ENCODE measurements at places on chromosomes 12 and 14.

DNA sequence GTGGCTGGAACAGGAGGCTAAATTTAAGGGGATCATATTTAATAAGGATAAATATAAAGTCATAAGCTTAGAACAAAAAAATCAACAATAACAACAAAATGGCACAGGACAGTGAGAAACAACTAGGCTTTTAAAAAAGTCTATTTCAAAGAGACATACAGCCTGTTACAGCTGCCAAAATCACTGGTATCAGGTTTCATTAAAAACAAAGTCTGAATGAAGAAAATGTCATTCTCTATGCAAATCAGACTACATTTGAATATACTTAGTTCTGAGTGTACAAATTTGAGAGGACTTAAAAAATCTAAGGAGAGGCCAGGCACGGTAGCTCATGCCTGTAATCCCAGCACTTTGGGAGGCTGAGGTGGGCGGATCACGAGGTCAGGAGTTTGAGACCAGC lies 44.0 kb downstream of the TFCP2 start:
- no peak for DNase-seq

DNA sequence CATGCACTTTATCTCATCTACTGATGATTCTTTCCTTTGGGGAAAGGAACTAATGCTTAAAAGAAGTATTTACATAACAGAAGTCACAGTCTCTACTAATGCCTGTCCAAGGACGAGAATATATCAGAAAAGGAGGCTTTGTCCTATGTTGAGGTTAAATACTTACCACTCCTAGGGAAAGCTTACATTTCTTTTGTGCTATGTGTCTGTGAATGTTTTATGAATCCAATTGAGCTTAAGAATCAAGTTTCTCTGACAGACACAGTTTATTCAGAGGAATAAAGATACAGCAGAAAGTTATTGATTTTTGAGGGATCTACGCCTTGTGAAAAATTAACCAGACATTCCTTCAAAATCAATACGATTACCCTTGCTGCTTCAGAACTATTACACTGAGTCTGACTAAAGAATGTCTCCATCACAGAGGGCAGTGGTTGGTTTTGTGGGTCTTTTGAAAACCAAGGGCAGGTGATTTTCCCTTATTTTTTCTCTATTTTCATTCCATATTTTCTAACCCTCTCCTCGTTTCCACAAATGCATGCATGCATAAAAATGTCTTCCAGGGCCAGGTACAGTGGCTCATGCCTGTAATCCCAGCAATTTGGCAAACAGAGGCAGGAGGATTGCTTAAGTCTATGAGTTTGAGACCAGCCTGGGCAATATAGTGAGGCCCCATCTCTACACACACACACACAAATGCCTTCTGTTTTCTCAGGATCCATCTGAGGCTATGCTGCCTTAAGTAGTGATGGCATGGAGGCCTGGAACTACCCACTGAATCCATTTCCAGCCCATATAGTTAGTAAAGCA lies 1095.1 kb downstream of the GALC start:
- DNase-seq: no peak

GRCh38 chr12:128612150-128612850 lies 211.5 kb downstream of the SLC15A4 start:
- DNase-seq: no peak

GRCh38 chr12:32398816-32399369 lies 465 bp upstream of the FGD4 start:
- no peak for DNase-seq

DNA sequence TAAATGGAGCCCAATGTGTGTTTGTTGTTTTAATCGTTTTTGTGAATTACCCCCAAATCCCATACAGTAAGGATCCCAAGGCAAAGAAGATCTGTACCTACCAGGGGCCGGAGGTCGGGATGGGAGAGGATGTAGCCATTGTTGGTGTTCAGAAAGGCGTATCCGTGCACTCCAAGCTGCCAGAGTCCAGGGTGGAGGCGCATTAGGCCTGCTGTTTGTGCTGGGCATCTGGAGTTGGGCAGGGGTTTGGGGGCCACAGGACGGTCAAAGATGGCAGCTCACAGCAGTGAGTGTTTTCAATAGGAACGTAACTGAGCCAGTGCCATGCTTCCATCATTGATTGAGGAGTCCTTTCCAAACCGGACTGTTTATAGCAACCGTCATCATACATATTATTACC lies 40.2 kb downstream of the CACNA2D4 start:
- no peak for DNase-seq

- no peak for DNase-seq
Measured at GRCh38 chr12:128823216-128823915, 392 bp downstream of the SLC15A4 start.

DNA sequence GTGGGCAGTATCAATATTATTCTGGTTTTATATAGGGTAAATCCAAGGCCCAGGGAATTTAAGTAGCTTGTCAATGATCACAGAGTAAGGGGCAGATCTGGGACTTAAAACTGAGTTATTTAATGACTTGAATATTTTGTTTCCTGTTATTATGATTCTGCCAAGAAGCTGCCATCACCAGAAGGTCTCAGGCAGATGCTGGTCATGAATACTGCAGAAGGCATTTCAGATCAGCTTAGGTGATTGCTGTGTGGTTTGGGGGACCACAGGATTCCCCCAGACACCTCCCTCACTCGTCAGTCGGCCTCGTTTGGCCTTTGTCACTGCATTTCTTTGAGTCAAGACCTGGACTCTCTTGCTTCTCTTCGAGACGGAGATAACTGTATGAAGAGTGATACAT lies 47.7 kb upstream of the EVL start:
- DNase-seq: no peak

DNA sequence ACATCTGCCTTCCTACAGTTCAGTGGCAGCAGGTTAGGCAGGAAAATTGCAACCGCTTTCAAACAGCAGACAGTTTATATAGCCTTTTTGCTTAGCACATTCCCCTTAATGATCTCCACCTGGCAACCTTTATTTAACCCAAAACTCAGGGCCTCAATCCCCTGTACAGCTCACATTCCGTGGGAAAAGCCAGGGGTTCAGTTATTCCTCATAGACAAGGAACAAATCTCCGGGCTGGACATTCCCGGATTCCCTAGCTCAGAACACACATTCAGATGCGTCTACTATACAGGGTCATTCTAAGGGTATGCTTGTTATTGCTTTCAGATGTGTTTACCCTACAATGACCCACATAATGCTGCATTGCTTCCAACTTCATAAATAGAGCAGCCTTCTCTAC lies 73.8 kb upstream of the DCN start:
- DNase-seq: peak; percentile 81

Measured in muscle of arm (tissue), 14 donors.